ENCODE measurements at places on chromosomes 12 and 14. TPM values are rescaled to one million over a fixed set of nuclear protein-coding genes. Genes with fewer than 3 reads are reported as not detected.

DNA sequence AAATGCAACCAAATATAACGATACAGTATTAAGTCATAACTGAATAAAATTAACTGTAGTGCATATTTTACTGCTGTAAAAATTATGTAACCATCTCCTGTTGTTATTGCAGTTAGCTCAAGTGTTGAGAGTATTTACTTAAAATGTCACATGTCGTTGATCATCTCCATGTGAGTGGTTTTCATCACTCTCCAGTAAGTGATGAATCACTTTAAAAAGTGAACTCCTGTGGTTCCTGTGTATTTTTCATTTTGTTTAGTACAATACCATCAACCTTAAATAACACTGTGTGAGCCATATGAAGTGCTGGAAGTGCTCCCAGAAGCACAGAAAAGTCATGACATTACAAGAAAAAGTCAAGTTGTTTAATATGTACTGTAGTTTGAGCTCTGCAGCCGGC, 104.7 kb upstream of the SLCO1B1 start:
- peak; percentile 65 for DNase-seq

GRCh38 chr14:75648066-75648838, 12.4 kb downstream of the ERG28 start:
- DNase-seq = peak; percentile 83

- DNase-seq = peak; percentile 22
These were observed 13.3 kb downstream of the RAP1B start for GRCh38 chr12:68623984-68624383.

KRT8 gene
- 407 TPM for total RNA-seq

DLGAP5 gene
- 58.4 TPM for total RNA-seq

MSRB3 gene
- total RNA-seq = 6.3 TPM

- no peak for DNase-seq
These were observed 36.3 kb downstream of the ACSS3 start for GRCh38 chr12:81114226-81114625.

PCED1B gene
- 0.52 TPM for total RNA-seq

KRT85 gene
- not detected for total RNA-seq

C1S gene
- 39.8 TPM for total RNA-seq
